ENCODE measurements at places on chromosomes 6 and 20.
A peak's percentile ranks its signal among the peaks of the same experiment; 100 is the strongest.

DNA sequence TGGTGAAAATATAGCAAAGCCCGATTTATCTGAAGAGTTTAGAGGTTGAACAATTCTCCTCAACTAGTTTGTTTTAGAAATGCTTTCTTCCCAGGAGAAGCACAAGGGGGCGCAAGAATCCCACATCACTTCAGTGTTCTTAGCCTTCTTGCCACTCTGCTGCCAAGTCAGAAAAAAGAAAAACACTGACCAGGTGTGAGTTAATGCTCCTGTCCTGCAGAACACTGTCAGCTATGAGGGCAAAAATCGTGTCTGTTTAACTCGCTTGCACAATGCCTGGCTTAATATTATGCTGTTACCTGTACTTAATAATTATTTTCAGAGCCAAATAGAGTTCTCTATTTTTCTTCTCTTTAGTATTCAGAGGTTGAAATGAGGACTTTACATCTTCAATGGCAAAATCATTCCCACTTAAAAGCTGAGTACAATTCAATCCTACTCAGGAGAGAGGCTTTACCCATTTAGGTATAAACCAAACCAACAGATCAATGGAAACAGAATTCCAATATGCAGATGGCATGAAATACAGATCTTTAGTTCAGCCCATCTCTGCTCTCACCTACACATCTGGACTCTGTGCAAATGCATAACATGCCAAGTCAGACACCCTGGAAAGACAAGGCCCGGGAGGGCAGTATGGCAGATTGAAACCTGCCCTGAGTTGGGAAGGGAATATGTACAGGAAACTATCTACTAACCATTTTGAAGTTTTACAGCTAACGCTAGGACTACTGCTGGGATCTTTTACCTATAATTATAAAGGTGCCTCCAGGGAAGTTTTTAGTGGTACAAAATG, 71.4 kb upstream of the TULP1 start:
- peak; percentile 37 for DNase-seq

- no peak for DNase-seq
Observed at GRCh38 chr6:27874016-27874415, 38.2 kb downstream of the OR2B2 start.

DNA sequence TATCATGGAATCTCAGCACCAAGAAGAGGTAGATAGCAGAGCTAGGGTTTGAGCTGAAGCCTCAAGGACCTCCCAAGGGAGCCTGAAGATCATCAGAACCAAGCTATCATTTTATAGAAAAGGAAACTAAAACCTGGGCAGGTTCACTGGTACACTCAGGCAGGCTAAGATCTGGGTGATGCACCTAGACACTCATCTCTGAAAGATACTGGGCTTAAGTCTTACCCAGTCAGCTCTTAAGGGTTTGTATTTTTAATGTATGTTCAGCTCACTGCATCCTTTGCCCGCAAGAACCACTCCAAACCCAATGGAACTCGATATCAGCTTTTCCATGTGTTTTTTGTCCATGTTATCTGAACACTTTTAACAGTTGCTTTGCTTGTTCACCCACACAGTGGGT, 78.0 kb upstream of the SLC22A16 start:
- DNase-seq, result no peak

GRCh38 chr6:100378576-100378975, 86.1 kb downstream of the SIM1 start:
- no peak for DNase-seq

- no peak for DNase-seq
Observed at GRCh38 chr6:143999406-143999805, 8.7 kb downstream of the PLAGL1 start.

GRCh38 chr6:42727087-42727611, 4.8 kb upstream of the PRPH2 start:
- no peak for DNase-seq

DNA sequence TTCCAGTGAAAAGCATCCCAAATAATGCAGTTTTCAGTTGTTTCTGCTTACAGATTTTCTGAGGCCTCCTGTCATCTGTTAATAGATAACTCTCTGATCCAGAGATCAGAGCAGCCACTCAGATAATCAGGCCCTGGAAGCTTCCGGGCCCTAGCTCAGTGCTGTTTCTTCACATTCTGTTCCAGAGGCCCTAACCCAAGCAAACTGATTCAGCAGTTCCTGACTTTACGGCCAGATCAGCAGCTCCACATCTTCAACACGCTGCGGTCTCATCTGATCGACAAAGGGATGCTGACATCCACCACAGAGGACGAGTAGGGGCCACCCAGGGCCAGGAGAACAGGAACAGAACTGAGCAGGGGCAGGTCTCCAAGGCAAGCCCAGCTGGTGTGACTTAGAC, 63.1 kb downstream of the CDS2 start:
- no peak for DNase-seq

DNA sequence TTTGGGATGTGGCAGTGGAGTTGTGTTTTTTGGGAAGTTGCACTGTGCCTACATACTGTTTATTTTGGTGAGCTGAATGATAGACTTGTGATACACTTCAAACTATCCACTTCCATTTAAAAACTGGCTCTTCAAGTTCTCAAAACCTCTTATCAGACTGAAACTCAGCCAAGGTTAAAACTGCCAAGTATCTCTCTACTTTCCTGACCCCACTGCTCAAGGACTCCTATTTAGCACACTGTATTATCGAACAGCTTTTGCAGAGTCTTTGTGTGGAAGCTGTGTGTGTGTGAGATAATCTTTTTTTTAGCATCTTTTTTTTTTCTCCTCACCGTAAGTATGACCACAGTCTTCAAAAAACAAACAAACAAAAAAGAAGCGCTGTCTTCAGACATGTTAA, 21.1 kb downstream of the STX11 start:
- DNase-seq, result no peak

DNA sequence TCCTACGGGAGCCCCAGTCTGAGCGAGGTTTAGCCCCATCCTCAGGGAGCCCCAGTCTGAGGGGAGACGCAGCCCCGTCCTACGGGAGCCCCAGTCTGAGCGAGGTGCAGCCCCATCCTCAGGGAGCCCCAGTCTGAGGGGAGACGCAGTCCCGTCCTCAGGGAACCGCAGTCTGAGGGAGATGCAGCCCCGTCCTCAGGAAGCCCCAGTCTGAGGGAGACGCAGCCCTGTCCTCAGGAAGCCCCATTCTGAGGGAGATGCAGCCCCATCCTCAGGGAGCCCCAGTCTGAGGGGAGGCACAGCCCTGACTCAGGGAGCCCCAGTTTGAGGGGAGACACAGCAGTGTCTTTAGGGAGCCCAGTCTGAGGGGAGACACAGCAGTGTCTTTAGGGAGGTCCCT, 27.9 kb downstream of the VEGFA start:
- DNase-seq, result no peak

DNA sequence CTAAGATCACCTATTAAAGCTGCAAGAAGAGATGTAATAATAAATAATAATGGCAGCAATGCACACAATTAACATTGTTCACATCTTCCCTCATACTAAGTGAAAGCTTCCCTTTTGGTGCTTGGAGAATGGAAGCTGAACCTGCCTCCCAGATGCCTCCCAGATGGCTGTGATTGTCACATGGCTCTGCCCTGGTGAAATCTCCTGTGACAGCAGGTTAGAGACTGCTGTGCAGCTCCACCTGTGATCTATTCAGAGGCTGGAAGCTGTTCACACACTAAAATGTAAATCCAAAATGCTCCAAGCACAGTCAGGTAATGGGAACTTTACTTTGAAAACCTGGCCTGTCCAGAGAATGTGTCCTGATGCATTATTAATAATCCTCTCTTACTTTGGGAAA, 41.7 kb upstream of the RGS17 start:
- no peak for DNase-seq

DNA sequence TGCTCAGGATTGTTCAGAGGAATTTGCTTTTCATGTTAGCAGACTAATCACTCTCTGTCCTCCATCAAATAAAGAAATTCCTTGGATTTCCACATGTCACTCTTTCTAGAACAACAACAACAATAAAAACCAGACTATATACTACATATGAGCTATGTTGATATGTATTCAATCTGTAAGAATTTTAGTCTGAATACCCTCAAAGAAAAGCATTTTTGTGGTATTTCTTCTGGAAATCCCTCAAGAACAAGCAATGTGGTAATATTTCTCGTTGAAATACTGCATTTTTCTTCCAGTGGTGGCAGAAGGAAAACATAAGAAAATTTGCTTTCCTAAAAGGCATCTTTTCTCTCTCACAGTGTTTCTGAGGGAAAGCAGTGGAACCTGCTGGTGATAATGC, 312.6 kb upstream of the RSPO3 start:
- no peak for DNase-seq

DNA sequence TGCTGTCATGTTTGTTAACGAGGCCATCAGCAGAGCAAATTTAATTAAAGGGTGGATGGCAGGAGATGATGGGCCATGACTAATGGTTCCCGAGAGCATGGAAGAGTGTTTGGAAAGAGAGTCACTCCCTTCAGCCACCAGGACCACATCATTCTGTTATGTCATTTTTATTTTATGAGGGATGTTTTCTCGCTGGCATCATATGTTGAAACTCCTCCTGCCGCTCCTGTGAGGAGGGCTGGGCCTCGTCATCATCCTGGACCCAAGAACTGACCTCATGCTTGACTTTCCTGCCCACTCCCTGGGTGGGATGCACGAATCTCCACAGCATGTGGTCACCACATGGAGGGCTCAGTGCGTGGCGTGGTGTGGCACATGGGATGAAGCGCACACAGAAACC, 86.4 kb upstream of the FRMD1 start:
- no peak for DNase-seq

DNA sequence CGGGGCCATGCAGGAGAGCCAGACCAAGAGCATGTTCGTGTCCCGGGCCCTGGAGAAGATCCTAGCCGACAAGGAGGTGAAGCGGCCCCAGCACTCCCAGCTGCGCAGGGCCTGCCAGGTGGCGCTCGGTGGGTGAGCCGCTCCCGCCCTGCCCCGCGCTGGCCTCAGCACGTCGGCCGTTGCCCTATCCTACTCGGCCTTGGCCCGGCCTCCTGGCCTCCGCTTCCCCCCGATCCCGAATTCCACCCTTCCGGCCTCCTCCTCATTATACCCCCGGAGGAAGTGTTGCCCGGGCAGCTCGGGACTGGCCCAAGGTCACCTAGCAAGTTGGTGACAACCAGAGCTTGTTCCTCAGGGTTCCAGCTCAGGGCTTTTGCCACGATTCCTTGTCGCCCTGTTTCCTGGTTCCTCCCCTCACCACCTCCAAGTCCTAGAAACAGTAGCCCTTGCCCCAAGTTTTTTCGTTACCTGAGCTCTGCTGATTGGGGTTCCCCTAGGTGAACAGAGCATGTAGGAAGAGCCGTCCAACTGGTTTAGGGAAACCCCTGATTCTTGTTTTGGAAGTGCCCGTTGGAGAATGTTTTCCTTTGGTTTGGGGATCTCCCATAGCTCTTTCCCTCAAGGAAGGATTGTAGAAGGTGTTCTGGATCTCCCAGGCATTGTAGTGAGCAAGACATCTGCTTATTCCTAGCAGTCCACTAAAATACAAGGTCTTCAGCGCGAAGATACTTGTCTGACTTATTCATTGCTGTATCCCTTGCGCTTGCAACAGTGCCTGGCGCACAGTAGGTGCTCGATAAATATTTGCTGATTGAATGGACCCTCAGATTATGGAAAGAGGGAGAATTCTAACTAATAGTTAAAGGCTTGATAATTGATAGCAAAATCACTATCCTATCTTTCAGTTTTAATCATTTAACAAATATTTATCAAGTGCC, 641 bp downstream of the ARFGEF2 start:
- DNase-seq, result no peak

GRCh38 chr6:130503146-130503545, 137.3 kb downstream of the TMEM200A start:
- DNase-seq, result no peak

DNA sequence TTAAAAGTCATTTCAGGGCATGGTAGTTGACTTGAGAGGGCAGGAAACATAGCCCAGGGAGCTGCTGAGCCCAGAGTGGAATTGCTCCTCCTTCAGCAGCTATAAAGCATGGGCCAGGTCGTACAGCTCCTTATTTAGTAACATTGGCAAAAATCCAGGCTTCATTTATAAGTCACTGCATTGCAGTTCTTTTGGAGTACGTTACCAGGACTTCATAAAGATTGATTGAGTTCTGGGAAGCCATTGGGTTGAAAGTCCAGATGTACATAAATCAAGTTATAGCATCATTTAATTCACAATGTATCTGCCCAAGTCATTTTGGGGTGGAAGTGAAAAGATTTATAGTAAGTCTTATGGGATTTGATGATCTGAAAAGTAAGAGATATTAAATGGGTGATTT, 53.0 kb upstream of the ANKEF1 start:
- no peak for DNase-seq

DNA sequence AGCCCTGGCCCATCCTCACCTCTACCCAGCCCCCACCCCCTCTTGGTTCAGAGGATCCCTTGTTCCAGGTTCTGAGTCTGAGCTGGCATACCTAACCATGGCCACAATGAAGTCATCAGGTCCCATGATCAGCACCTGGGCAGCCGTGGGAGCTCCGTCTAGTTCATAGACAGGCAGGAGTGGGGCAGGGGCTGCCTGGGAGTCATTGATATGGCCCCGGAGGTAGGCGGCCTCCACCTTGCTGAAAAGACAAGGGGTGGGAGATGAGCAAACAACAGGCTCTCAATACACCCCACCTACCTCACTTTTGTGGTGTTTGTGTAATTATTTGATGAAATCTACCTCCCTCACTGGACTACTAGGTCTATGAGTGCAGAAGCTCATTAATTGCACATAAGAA, 20.4 kb downstream of the GGT7 start:
- no peak for DNase-seq

DNA sequence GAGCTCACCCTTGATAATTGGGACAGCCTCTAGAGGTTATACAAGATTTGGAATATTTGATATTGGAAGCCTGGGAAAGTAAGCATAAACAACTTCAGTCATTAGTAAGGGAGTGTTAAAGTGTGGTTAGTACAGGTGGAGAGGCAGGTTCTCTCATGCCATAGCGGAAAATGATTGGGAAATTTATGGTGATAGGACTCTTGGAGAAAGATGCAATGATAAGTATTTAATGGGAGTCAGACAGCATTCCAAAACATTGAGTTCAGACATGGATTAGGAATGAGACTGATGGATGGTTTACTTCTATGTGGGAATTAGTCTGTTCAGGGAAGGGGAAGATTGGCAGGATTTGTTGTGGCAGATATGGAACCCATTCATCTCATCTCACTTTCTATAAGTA, 152.7 kb downstream of the MCHR2 start:
- DNase-seq, result no peak

GRCh38 chr20:57156011-57156729, 110.3 kb downstream of the BMP7 start:
- no peak for DNase-seq

GRCh38 chr6:3251462-3252314, 7.1 kb upstream of the PSMG4 start:
- DNase-seq, result peak; percentile 79

DNA sequence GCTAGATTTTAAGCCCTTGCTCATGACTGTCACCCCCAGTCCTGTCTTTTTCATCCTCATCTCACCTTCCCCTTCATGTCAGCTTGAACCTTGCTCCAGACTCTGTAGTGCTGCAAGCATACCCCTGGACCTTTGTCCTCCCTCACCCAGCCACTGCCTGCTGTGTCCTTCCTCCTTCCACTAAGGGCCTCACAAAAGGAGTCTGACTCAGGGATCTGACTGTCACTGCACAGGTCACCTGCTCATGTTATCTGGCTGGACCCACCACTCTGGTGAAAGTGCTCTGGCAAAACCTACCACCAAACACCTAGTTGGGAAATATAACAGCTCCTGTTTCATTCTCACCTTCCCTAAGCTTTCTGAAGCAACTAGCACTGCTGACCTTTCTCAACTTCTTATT, 151.4 kb downstream of the INSM1 start:
- DNase-seq, result no peak

- DNase-seq, result no peak
Observed at GRCh38 chr6:44024574-44025219, 102.6 kb downstream of the MRPL14 start.

GRCh38 chr6:3751077-3751729, at the start of gene PXDC1:
Gene PXDC1 (minus strand): TSS chr6:3751713. CDS start chr6:3751531, 182 bp downstream.
- DNase-seq, result no peak

GRCh38 chr6:5941188-5941587, 65.5 kb downstream of the NRN1 start:
- no peak for DNase-seq

All from stimulated activated CD4-positive, alpha-beta T cell treated with anti-CD3 and anti-CD28 coated beads, Interleukin-12 subunit alpha, Interleukin-12 subunit beta, amount 100 ng/mL, for 24 hours (primary cell).